ENCODE measurements at places on chromosomes 1 and 21. TPM values are rescaled to one million over a fixed set of nuclear protein-coding genes. Genes with fewer than 3 reads are reported as not detected.

The NTNG1 gene
- total RNA-seq, result 1.6 TPM

The LDLRAD1 gene
- total RNA-seq, result not detected

The PRR9 gene
- total RNA-seq, result not detected

The OLIG2 gene
- not detected for total RNA-seq

The DNASE2B gene
- not detected for total RNA-seq

The RGL1 gene
- 1.6 TPM for total RNA-seq

- H3K27ac ChIP-seq, result no peak overlapping the region
- H3K27me3 ChIP-seq, result peaks cover 65% of the 10 kb centered on the region
- DNase-seq, result no peak
- H3K4me3 ChIP-seq, result no peak overlapping the region
- H3K4me1 ChIP-seq, result no peaks in the 10 kb centered on the region
Measured at GRCh38 chr1:65795311-65795710, 2.6 kb downstream of the PDE4B start.

DNA sequence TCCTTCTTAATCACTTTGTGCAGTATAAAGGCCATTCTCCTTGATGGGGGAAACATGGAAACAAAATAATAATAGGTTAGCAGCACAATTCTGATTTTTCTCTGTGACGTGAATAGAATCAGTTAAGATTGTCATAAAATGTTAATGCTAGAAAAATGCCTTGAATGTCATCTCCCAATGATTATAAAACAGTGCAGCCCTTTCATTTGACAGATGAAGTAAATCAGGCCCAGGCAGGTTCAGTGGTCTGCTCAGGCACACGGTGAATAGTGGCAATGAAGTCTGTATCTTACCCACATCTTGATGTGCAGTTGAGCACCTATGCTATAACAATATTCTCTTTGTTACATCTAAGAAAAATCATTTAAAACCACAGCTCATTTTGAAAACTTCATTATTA is 32.2 kb upstream of the ZNF281 start:
- no peak overlapping the region for H3K27ac ChIP-seq
- peaks cover 9% of the 10 kb centered on the region for H3K36me3 ChIP-seq
- no peak overlapping the region for H3K4me3 ChIP-seq
- no peaks in the 10 kb centered on the region for H3K27me3 ChIP-seq
- no peak for DNase-seq
- peaks cover 31% of the 10 kb centered on the region for H3K4me1 ChIP-seq

- no peaks in the 10 kb centered on the region for H3K36me3 ChIP-seq
- no peak overlapping the region for H3K27ac ChIP-seq
- no peak overlapping the region for H3K4me3 ChIP-seq
- DNase-seq, result no peak
Measured at GRCh38 chr1:187842406-187843165, 1013.8 kb downstream of the PLA2G4A start.
